NCI-H460 (cell line): ENCODE measurements at places on chromosomes 5 and 9. TPM values are rescaled to one million over a fixed set of nuclear protein-coding genes. Genes with fewer than 3 reads are reported as not detected.

GRCh38 chr9:127308652-127309434 is 44.3 kb downstream of the GARNL3 start:
- DNase-seq = no peak

GRCh38 chr9:87359958-87360601 is 137.6 kb upstream of the DAPK1 start:
- DNase-seq = no peak

DNA sequence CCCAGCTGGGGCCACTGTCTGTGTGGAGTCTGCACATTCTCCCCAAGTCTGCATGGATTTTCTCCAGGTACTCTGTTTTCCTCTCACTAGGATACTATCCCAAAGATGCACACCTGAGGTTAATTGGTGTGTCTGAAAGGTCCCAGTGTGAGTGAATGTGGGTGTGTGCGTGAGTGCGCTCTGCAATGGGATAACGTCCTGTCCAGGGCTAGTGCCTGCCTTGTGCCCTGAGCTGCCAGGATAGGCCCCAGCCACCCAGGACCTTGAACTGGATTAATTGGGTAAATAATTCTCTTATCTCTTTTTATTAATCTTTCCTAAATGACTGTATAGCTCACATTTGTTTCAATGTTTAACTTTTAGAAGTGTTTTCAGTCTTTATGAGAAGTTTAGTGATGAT is 11.5 kb upstream of the PANK3 start:
- DNase-seq = no peak

The HSD17B3 gene
- total RNA-seq = 0.84 TPM in 1 of 2 replicates, not detected in the other

DNA sequence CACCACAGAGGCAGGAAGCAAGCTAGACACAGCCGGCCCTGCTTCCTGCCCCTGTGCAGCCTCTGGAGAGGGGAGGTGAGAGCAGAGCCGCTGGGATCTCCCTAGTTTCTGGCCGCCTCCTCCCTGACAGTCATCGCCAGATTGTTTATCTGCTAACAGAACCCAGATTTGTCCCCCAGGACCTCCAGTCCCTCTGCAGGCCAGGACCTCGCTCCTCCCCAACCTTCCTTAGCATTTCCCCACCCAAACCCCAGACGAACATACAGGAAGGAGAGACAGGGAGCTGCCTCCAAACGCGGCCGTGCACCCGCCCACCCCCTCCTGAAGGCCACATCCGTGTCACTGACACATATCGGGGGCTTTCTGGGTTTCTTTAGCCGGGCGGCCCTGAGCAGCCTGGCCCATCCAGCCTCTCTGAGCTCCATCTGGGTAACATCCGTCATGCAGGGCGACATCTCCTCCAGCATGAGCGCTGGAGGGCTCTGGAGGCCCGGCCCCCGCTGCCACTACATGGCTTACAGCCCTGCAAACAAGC is 47.5 kb downstream of the DBH start:
- no peak for DNase-seq

The IRF1 gene
- 11.7 and 12.1 TPM in 2 replicates for total RNA-seq

GRCh38 chr5:172933238-172933637 is 26.0 kb upstream of the RPL26L1 start:
- DNase-seq = no peak

- DNase-seq = no peak
These were observed 31.5 kb upstream of the ADRB2 start for GRCh38 chr5:148794729-148795561.

- DNase-seq = no peak
These were observed 10.2 kb downstream of the MAMDC2 start for GRCh38 chr9:70053864-70054263.

DNA sequence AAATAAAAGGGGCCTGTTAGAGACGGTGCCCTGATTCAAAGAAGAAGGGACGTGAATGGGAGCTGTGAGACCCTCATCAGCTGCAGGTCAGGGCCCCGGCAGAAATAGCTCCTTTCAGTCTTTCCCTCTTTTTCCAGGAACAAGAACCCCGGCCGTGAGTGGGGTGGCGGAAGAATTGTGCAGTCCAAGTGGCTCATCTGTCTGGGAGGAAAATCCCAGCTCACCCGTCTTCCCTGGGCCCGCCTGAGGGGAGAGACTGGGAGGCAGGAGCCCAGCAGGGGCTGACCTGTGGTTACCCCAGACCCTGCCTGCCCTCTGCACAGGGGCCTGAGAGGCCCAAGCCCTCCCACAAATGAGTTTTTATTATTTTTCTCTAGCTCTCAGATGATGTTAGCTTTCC is 24.8 kb upstream of the CSF1R start:
- DNase-seq = no peak

The FBP2 gene
- total RNA-seq = not detected in 2 replicates

GRCh38 chr5:21862986-21863385 is 990.2 kb downstream of the CDH12 start:
- no peak for DNase-seq

GRCh38 chr5:103232393-103232999 is 26.1 kb upstream of the MACIR start:
- peak; percentile 50 for DNase-seq

The GFPT2 gene
- total RNA-seq = 10.6 and 12.5 TPM in 2 replicates

- DNase-seq = no peak
These were observed 112.8 kb upstream of the BOD1 start for GRCh38 chr5:173729079-173729765.

DNA sequence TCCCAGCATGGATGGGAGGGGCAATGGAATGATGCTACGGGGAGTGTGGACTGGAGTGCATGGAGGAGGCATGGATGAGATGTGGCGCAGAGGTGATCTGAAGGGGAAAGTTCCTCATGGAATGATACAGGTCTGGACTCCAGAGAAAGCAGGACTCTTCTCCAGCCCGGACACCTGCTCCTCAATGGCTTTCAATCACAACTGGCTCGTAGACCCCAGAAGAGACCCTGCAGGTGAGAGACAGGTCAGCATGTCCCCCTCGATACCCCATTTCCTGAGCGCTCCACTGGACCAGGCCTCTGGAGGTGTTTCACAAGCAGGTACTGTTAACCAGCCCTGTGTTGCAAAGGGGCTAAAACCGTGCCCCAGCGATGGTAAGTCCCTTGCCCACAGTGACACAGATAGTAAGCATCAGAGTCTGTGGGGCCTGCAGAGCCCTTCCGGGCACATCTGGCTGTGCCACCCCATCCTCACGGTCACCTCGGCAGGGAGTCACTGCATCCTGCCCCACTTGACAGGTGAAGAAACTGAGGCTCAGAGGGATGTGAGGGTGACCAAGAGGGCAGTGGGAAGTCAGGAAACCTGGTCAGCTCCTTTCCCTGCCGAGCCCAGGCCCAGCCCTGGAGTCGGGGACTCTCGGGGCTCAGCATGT is 5.5 kb upstream of the DPM2 start:
- DNase-seq = no peak

The RAB3C gene
- total RNA-seq = 27.7 and 35.7 TPM in 2 replicates

The LCN15 gene
- total RNA-seq = not detected in 2 replicates

- DNase-seq = no peak
These were observed 303.9 kb downstream of the DOCK8 start for GRCh38 chr9:518540-518939.

GRCh38 chr9:129547063-129547462 is 73.8 kb downstream of the C9orf50 start:
- DNase-seq = no peak

The PHF24 gene
- total RNA-seq = not detected in 2 replicates

DNA sequence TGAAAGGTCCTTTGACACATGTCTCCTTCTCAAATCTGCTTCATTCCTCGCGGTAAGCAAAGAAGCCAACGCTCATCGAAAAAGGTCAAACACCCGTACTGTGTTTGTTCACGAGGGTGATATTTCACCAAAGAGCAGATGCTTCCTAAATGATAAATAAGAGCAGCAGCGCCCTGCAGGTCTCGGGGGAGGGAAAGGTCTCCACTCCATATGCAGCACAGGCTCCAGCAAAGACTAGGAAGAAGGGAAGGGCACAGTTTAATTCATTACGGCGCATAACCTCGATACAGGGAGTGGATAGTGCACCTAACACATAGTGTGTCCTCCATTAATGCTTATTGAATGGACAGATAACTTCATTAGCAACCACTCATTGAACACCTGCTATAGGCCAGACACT is 593.3 kb downstream of the CDK5RAP2 start:
- no peak for DNase-seq

GRCh38 chr5:173334808-173335207 is 6.6 kb upstream of the STC2 start:
- no peak for DNase-seq

- DNase-seq = no peak
These were observed 585.3 kb upstream of the CCNG1 start for GRCh38 chr5:162852134-162852533.

GRCh38 chr5:35342664-35343063 is 112.4 kb upstream of the PRLR start:
- DNase-seq = no peak

DNA sequence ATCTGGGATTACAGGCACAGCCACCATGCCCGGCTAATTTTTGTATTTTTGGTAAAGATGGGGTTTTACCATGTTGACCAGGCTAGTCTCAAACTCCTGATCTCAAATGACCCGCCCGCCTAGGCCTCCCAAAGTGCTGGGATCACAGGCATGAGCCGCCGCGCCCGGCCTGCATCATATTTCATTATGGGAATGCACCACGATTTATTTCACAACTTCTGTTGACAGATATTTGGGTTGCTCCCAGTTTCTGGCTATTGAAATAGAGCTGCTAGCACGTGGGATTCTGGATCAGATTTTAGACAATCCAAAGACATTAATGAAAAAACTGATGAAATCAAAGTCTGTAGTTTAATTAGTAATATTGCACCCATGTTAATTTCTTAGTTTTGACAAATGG is 48.4 kb upstream of the FUBP3 start:
- DNase-seq = no peak

DNA sequence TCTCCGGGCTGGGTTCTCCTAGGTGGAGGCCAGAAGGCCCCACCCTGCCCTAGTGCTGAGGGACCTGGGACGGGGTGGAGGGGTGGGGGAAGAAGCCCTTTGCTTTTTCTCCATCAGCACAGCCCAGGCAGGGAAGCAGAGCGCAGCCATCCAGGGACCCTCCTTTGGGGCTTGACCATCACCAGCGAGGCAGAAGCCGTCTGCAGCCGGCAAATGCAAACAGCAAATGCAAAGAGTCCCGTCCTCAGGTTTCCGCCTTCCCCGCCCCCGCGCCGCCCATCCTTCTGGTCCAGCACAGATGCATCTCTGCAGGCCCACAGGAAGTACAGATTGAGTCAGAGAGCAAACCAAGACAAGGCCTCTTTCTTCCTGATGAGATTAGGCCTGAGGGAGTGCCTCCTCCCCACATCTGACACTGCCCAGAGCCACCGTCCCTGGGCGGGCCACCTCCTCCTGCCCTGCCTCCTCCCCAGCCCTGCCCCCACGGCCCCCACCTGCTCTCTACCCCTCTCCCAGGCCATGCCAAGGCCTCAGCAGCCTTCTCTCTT is 23.4 kb downstream of the CORO2A start:
- DNase-seq = no peak

- no peak for DNase-seq
These were observed 13.2 kb upstream of the PPP1R2B start for GRCh38 chr5:156836846-156837245.

- no peak for DNase-seq
These were observed 503 bp downstream of the SEMA4D start for GRCh38 chr9:89497257-89497963.

The SLC45A2 gene
- not detected in 2 replicates for total RNA-seq

GRCh38 chr9:80883826-80884579 is 805.3 kb downstream of the TLE1 start:
- DNase-seq = no peak

- DNase-seq = no peak
These were observed 4.8 kb downstream of the HBEGF start for GRCh38 chr5:140341591-140341990.

The CCNI2 gene
- not detected in 2 replicates for total RNA-seq

GRCh38 chr9:14533867-14534640 is 159.2 kb downstream of the ZDHHC21 start:
- no peak for DNase-seq

The IL5 gene
- total RNA-seq = not detected in 2 replicates

The MAMDC2 gene
- total RNA-seq = not detected in 2 replicates

GRCh38 chr5:174319551-174319950 is 274.0 kb downstream of the NSG2 start:
- no peak for DNase-seq

- peak; percentile 26 for DNase-seq
These were observed 45.7 kb downstream of the PPARGC1B start for GRCh38 chr5:149775785-149776184.

DNA sequence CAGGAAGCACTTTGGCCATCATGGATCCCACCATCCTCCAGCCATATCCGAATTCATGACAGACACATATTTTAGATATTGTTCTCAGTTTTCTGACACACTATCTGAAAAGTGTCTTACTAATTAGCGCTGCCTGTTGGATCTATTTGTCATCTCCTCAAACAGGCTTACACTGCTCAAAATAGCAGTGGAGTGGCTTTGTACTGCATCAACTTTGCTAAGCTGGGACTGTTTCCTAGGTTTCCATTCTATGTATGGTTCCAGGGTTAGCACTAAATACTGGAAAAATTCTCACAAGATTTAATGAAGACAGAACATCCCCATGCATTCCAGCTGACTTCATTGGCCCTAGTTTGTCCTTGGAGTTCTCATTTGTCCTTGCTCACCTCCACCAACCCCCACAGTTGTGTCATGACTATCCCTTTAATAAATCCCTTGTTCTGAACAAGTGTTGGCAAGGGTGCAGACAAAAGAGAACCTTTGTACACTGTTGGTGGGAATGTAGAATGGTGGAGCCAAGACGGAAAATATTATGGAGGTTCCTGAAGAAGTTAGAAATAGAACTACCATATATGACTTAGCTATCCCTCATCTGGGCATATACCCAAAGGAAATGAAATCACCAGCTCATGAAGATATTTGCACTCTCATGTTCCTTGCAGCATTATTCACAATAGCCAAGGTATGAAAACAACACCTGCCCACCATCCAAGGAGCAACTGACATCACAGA is 136.5 kb upstream of the RAI14 start:
- DNase-seq = no peak

DNA sequence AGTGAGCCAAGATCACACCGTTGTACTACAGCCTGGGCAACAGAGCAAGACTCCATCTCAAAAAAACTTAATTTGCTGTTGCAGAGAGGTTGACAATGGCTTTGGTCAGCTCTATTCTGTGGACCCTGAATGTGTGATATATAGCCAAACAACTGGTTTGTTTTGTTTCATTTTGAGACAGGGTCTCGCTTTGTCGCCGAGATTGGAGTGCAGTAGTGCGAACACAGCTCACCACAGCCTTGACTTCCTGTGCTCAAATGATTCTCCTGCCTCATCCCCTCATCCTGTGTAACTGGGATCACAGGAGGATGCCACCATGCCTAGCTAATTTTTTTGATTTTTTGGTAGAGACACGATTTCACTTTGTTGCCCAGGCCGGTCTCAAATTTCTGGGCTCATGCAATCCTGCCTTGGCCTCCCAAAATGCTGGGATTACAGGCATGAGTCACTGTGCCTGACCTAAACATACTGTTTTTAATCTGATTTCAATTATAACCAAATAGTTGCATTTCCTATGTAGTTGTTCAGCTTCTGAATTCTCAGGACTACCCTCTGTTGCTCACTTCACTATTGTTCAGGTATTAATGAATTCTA is 9.8 kb downstream of the RNF183 start:
- DNase-seq = no peak

- no peak for DNase-seq
These were observed 295.9 kb downstream of the PSAT1 start for GRCh38 chr9:78592811-78593210.
